CD4-positive, alpha-beta T cell treated with Interferon alpha-2 for 1 hour (primary cell): ENCODE measurements at places on chromosomes 5 and 9.

DNA sequence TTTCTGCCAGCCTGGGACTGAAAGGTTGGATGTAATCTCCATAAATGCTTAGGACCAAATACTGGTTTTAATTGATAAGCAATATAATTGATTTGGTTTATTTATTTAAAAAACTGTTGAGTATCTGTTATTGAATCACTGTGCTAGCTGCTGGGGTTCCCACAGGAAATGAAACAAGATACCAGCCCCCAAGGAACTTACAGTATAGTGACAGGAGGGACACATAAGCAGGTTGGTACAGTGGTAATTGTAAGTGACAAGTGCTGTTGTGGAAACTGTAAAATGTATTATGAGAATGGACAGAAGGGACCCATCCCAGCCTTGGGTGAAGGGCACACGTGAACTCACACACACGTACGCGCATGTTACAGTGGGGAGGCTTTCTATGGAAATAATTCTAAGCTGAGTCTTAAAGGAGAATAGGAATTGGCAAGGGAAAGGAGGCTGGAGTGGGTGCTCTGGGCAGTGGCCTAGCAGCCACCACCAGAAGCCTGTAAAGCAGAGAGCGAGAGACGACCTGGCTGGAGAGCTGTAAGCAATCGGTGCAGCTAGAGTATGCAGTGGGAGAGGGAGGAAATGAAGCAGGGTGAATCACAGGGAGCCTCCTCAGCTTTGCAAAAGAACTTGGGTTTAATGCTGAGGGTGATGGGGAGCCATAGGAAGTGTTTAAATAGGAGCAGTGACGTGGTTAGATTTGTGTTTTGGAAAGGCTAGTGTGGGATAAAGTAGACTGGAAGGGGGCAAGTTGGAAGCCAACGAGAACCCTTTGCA, 39.3 kb downstream of the GLRA1 start:
- DNase-seq = no peak

GRCh38 chr5:9589049-9589835, 40.9 kb downstream of the TAS2R1 start:
- no peak for DNase-seq

DNA sequence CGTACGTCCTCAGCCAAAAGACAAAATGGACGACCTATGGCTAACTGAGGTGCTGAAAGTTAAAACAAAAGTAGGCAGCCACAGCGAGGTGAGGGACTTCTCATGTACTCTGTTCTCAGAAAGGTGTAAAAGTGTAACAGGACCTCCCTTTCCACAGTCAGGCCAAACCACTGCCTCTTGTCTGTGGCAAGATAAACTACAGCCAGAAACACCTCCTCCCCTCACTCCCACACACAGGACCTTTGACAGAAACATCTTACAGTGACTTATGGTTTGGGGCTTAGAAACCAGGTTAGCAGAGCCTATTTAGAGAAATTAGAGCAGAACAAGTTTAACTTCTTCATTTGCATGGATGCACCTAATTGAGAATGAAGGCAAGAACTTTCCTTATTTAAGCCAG, 499.1 kb upstream of the GRIN3A start:
- no peak for DNase-seq

GRCh38 chr9:110048976-110049698, 158.8 kb downstream of the C9orf152 start:
- DNase-seq = peak; percentile 6

DNA sequence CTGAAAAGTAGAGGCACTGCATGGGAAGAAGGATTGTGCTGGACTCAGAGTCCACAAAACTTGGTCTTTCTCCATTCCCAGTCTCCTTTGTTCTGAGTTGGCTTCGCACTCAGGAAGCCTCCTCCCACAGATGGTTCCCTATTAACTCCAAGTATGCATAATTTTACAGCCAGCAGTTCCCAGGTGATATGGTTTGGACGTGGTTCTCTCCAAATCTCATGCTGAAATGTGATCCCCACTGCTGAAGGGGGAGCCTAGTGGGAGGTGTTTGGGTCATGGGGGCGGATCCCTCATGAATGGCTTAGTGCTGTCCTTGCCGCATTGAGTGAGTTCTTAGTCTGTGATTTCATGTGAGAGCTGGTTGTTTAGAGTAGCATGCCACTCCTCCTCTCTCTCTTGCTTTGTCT, 86.6 kb downstream of the FEM1C start:
- no peak for DNase-seq
